Esophagus squamous epithelium (tissue), 5 donors: ENCODE measurements at places on chromosomes 1 and 21. TPM values are rescaled to one million over a fixed set of nuclear protein-coding genes. Genes with fewer than 3 reads are reported as not detected.

- DNase-seq: no peak
These were observed 3.3 kb downstream of the POFUT2 start for GRCh38 chr21:45284456-45284741.

- DNase-seq: peak; percentile 16
These were observed at the start of gene SYDE2 for GRCh38 chr1:85200463-85201339. Gene SYDE2 (minus strand): TSS chr1:85201016. CDS start chr1:85200996, 20 bp downstream.

Gene PCP4
- total RNA-seq: 12.6 TPM

GRCh38 chr1:116991171-116991845 is 10.3 kb upstream of the CD101 start:
- DNase-seq: no peak

- DNase-seq: no peak
These were observed 430.1 kb upstream of the PTBP2 start for GRCh38 chr1:96291468-96291867.

DNA sequence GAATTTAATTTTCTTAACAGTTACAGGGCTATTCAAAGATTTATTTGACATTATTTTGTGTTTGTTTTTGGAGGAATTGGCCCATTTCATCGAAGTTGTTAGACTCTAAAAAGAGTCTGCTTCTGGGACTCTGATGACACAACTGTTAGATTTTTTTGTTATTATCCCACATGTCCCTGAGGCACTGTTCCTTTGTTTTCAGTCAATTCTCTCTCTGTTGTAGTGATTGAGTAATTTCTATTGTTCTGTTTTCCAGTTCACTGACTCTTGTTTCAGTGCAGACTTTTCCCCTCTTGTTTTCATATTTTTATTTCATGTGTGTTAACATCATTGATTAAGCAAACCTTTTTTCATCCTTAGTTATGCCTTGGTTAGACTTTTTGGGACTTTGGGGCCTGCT is 325.0 kb downstream of the ZNF326 start:
- DNase-seq: no peak

- DNase-seq: no peak
These were observed 26.2 kb downstream of the RLF start for GRCh38 chr1:40187399-40187798.

- no peak for DNase-seq
These were observed 39.0 kb downstream of the FOXO6 start for GRCh38 chr1:41400225-41400624.
